ENCODE measurements at places on chromosomes 16 and 17.
A peak's percentile ranks its signal among the peaks of the same experiment; 100 is the strongest.

- no peak for DNase-seq
Observed at GRCh38 chr16:80167657-80168390, 373.0 kb upstream of the DYNLRB2 start.

GRCh38 chr17:78268951-78269905 lies 37.8 kb downstream of the TMEM235 start:
- peak; percentile 62 for DNase-seq

DNA sequence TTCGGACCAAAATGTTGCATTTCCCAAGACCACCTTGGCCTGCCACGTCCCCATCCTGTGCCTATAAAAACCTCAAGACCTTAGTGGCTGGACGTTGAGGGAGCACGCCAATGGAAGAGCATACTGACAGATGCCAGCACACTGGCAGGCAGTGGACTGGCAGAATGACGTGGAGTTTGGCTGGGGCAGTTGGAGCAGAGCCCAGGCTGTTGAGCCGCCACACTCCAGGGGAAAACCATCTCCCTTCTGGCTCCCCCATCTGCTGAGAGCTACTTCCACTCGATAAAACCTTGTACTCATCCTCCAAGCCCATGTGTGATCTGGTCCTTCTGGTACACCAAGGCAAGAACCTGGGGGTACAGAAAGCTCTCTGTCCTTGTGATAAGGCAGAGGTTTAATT lies 494.1 kb downstream of the CDH11 start:
- DNase-seq = no peak

DNA sequence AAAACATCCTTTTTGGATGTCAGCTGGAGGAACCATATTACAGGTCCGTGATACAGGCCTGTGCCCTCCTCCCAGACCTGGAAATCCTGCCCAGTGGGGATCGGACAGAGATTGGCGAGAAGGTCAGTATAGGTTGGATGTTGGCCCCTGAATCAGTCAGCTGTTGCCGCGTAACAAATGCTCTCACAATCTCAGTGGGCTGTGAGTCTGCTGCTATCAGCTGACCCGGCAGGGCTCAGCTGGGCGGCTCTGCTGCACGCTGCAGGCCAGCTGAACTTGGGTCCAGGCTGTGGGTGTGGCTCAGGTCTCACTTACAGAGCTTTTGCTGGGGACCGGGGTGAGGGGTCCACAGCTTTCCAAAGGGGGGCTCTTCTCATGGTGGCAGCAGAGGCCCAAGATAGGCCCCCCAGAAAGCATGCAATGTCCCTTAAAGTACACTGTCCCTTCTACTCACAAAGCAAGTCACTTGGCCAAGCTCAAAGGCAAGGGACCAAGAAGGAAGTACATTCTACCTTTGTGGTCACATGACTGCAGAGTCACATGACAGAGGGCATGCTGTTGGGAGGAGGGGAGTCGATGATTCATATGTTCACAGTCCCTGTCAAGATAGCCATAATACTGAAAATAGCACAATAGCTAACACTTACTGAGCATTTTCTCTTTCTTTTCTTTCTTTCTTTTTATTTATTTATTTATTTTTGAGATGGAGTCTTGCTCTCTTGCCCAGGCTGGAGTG lies 134.2 kb downstream of the ABCC1 start:
- DNase-seq = peak; percentile 44

GRCh38 chr16:83859265-83859664 lies 39.6 kb upstream of the MLYCD start:
- no peak for DNase-seq

GRCh38 chr16:72832621-72833248 lies 215.2 kb downstream of the ZFHX3 start:
- peak; percentile 80 for DNase-seq

DNA sequence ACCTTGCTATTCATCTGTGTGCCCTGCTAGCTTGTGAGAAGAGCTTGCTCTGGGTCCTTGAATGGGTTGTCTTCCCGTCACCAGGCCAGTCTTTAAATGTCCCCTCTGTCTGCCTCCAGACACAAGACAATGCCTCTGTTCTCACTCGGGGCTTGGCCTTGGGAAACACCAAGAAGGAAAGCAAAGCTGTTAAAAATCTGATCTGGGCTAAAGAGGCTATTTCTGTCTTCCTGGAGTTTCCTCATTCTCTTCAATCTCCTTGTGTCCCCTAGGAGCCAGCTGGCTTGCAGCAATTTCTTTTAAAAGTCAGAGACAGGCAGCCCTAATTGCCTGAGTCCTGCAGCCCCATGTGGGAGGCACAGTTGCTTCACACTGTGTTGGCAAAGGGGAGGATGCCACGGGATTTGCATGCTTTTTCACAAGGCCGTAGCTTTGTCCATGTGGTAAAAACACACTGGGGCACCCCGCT lies 2.5 kb downstream of the DNAI2 start:
- DNase-seq = no peak

DNA sequence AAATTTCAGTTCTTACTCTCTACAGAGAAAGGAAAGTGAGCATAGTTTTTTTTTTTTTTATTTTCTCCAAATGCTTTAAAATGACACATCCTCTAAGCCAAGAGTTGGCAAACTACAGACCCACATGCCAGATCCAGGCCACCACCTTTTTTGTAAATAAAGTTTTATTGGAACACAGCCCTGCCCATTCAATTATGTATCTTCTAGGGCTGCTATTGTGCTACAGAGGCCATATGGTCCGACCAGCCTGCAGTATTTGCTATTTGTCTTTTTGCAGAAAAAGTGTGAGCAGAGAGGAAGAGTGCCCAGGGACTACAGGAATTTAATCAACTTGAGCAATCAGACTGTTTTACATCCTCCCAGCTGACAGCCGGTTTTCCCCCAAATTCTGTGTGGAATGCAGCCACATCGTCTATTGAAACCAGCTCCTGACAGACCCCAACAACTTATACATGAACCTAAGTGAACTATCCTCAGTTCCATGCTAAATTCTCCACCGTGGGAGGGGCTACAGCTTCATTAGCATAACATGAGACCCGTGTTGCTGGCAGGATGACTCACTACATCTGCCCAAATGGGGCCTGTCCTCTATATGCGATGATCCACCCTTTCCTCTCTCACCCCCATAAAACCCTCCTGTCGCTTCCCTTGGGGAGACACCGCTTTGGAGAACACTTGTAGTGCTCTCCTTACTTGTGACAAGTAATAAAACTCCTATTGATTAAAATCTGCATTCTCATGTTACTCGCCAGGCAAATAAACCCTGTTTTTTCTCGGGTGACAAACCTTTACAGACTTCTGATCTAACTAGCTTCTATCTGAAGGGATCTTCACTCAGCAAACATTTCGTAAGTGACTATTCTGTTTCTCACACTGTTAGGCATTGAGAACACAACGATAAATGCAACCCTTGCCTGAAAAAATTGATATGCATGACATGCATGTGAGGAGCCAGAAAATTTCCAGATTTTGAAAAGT lies 149.4 kb upstream of the HS3ST3A1 start:
- peak; percentile 46 for DNase-seq

- no peak for DNase-seq
Observed at GRCh38 chr16:3836641-3837040, 43.9 kb downstream of the CREBBP start.

GRCh38 chr17:40803617-40804082 lies 3.9 kb upstream of the KRT28 start:
- peak; percentile 72 for DNase-seq

GRCh38 chr17:81928544-81929252 lies 1.2 kb upstream of the MAFG start:
- DNase-seq = peak; percentile 33

GRCh38 chr17:42431758-42432161 lies 8.7 kb upstream of the CAVIN1 start:
- DNase-seq = no peak

DNA sequence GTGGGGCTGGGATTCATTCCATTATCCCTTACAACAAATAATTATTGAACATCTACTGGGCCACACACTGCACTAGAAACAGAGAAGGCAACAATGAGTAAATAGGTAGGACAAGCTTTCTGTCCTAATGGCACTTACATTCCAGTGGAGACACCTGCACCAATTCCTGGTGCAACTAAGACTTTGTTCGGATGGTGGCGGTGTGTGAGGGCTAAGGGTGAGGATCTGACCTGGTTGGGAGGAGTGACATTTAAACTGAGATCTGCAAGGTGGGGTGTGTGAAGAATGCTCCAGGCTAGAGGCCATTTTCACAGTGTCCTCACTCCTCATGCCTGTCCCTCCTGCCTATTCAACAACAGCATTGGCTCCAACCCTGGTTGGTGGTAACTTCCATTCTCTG lies 510.0 kb downstream of the XYLT1 start:
- DNase-seq = no peak

GRCh38 chr17:32445971-32446370 lies 1.7 kb downstream of the PSMD11 start:
- no peak for DNase-seq

GRCh38 chr16:63577891-63578290 lies 1541.7 kb upstream of the CDH8 start:
- no peak for DNase-seq

DNA sequence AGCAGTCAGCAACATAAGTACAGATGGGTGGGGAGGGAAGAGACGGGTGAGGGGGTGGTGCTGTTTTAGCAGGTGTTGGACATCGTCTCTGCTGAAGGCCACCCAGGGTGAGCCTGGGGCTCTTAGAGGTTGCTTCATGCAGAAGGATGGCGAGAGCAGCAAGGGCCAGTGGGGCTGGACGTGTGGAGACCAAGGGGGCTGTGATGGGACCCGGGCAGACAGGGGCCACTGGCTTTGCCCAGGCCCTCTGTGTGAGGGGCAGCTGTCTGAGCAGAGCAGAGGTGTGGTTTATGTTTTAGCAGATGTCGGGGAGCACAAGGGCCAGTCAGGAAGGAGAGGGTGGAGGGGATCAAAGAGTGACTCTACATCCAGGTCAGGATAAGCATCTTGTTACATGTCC lies 4.8 kb downstream of the NARF start:
- DNase-seq = no peak

GRCh38 chr17:56884483-56885311 lies 29.2 kb downstream of the TRIM25 start:
- DNase-seq = no peak
